Stimulated activated CD8-positive, alpha-beta memory T cell treated with anti-CD3 and anti-CD28 coated beads, Interleukin-7, amount 100 ng/mL, for 24 hours (primary cell): ENCODE measurements at places on chromosomes 3 and 15.

DNA sequence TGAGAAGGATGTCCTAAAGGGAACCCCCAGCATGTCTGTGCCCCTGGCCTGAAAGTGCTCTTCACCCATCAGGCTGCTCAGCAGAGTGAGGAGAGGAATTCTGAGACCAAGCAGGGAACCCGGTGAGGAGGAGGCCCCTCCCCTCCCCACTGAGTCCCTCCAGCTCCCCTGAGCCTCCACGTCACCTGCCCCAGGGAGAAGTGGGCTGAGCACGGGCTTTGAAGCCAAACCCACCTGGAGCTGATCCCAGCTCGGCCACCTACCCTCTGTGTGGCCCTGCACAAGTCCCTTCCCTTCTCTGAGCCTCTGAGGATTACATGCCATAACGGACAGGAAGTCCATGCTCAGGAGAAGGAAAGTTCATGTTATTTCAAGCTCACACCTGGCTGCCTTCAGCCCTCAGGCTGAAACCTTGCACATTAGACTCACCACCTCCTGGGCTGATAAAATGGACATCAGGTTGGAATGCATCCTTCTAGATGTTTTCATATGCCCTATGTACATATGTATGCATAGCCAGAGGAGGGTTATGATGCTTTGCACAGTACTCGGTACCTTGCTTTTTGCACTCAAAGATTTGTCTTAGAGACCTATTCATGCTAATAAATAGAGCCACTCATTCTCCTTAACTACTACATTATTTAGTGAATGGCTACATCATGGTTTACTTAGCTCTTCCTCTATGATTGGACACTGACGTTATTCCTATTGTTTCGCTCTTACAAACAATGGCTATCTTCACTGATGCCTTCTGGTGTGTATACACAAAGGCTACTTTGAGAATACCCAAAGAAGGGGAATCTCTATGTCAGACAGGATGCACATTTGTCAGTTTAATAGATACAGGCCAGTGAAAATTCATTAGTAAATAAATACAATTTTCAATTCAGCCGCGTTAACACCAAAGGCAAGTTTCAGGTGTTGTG, 31.6 kb upstream of the GATA2 start:
- no peak for DNase-seq

DNA sequence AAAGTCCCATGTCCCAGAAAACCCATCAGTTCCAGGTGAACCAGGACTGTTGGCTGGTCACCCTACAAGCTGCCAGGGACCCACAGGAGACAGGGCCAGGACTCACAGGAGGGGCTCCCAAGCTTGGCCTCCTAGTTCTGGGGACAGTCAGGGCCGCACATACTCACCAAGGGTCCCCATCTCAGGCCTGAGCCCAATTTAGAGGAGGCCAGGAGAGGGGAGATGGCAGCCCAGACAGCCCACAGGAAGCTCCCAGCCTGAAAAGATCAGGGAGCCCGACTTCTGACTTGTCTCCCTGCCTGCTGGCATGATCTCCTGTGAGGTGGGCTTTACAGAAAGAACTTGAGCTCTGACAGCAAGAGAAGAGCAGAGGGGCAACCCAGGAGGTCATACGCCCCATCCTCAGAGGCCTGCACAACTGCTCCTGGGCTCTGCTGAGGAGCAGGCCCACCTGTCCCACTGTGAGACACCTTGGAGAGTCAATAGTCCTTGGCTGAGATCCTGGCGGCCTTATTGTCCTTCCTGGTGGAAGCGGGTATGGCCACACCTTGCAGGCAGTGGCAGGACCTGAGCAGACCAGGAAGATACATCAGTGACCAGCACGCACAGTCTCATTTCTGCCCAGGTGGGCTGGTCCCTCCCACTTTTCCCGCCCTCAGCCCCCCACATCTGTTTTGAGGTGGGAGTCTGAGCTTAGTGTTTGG, 2.5 kb upstream of the ISLR start:
- DNase-seq, result no peak

DNA sequence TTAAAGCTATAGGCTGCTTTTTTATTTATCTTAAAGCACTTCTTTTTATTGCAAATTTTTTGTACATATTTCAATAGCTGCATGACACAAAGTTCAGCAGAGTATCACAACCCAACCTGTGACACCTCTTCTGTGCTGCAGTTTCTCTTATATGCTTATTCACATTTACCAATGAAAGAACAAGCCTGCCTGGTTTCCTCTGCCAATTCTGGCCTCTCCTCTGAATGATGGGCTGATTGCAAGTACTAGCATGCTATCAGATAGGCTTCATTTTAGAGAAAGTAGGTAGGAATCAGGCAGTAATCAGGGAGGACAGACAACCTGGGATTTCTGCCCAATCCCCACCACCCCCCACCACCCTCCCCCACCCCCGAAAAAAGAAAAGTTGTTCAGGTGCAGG, 26.6 kb downstream of the ACKR4 start:
- DNase-seq, result no peak

DNA sequence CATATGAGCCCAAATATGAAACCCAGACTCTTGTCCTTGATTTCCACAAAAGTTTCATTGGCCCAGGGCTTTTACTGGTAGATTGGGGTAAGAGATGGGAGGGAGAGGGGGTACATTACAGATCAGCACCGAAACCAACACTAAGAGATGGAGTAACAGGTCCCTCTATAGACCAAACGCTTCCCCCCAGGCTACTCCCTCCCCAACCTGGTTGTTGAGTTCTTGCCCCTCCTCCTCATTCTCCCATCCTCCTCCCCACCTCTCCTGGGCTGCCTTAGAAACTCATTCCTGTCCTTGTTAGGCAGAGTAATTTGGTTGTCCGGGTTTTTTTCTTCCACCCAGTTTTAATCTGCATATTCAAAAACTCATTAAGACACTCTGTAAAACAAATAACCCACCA, 74.1 kb downstream of the MESD start:
- no peak for DNase-seq

DNA sequence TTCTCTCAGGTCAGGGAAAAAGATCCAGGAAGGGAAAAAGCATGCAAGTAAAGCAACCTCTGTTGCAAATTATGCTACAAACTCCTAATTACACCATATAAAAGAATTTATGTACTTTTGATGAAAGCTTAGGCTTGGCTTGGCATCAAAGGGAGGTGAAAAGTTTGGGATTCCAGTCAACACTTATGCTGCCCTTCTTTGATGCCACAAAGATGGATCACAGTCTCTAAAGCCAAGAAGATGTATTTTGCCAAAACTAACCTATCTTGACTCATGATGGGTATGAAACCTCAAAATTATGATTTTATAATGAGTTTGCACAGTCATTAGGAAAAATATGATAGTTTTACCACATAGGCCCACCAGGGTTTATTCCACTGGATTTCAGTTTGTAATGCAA, 101.0 kb upstream of the CCDC80 start:
- DNase-seq, result no peak

DNA sequence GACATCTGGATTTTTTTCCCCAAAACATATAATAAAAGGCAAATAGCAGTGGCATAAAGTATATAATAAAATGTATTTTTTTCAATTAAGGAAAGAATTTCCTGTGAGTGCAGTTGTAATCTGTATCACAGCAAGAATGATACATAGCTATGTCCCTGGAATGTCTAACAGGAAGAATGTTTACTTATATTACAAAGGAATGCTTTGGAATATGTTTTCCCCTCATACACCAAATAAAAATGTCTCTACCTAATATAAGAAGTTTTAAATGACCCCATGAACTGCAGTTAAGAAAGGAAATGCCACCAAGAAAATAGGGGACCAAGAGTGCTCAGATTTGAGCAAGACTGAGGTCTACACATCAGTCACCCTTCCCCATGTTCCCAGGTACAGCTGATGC, 38.0 kb upstream of the ATP11B start:
- DNase-seq, result no peak

DNA sequence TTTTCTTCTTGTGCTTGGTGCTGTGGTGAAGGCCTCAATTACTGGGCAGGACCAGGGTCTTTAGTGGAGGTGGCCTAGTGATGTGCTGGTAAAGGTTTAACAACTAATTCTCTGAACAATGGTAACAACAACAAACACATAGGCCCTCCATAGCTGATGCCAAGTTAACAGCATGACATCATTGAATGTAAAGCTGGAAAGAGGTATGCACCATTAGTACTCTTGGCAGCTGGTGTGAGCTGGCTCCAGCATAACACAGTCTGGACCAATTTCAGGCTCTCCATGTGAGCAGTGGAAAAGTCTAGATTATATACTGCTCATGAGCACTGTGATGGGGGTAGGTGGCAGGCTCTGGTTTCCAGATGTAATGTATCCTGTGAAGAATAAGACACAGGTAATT, 61.8 kb downstream of the SLC7A14 start:
- DNase-seq, result no peak

DNA sequence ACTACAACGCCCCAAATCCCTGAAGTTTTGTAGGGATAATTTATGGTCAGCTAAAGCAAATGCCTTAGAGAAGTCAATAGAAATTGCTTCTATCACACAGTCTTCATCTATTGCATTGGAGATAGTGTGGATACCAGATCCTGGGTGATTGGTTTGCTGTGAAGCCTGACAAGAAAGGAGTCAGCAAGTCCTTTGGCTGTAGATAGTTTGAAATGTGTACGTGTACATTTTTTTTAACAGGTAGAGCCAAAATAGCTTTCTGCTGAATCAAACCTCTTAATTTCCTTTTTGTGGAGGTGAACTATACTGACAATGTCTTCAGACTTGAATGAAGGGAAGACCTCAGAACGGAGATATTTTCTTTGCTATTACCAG, 312.3 kb downstream of the ZBBX start:
- no peak for DNase-seq

DNA sequence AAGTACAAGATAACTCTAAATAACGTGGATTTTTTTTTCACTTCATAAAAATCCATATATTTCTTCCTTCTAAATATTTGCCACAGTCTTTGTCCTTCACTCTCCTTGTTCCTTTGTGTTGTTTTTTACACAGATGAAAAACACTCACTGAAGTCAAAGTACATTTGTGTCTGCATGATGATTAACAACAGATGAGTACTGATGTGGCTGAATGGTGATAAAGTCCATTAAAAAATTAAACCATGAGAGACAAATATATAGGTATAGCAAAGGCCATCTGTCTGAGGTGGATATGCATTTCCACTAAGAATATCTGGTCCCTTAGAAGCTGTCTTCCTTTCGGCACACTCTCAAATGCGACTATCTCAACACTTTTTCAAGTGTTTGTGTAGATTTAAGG, 317.5 kb upstream of the MCTP2 start:
- no peak for DNase-seq

DNA sequence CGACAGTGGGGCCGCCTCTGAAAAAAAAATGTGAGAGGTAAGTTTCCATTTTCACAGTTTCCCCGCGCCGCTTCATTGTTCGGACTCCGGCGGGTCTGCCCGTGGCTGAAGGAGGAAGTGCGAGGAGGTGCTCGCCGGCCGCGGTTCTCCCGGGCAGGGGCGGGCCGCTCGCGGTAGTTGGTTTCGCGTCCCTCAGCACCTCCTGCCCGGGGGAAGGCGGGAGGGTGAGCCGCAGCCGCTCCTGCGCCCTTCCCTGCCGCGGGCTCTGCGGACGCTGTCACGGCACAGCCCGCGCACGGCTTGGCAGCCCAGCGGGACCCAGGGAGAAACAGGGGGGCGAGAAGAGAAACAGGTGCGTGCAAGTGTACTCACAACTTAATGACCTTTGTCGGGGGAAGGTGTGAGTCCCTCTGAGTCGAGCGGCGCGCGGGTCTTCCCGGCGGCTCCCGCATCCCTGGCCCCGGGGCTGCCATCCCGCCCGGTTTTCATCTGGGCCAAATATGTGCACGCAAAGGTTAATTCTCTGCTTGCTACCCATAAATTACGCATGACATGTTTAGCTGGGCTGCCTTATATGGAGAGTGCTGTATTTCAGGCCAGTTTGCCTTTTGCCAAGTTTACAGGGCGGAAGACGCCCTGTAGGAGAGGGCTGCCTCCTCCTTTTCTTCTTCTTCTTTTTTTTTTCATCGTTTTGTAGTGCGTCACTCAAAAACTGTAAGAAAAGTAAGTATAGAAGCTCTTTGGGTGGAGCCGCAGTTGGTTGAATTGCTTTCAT, 514 bp downstream of the MBNL1 start:
- DNase-seq, result no peak

DNA sequence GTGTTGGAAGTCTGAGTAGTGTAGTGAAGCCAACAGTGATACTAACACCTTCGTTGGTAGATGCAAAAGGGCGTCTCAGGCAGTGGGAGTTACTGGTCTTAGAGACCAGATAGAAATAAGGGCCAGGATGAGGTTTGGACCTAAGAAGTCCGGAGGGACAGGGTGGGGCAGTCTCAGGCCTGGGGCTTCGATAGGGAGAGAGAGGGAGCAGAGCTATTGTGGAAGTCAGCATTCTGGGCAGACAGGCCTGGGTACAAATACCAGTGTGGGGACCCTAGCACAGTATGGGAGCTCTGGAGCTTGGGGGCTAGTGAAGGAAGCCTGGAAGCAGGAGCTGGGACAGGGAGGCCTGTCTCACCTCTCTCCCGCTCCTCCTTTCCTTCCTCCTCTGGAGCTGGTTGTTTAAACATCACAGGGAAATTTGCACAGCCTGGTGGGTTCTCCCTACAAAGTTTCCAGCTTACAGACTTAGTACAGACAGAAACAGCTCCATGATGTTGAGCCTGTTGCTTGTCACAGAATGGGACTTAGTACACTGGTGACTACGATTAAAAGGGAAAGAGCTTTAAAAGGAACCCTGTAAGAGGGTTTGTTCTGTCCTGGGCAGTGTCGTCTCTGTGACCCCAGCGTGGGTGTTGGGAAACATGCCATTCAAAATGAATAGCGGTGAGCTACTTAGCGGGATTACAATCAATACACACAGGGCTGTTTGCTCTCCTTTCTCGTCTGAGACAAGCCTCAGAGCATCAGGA, 76.4 kb upstream of the TNFAIP8L3 start:
- no peak for DNase-seq

GRCh38 chr3:119643528-119643927, 16.9 kb downstream of the POPDC2 start:
- DNase-seq, result no peak

DNA sequence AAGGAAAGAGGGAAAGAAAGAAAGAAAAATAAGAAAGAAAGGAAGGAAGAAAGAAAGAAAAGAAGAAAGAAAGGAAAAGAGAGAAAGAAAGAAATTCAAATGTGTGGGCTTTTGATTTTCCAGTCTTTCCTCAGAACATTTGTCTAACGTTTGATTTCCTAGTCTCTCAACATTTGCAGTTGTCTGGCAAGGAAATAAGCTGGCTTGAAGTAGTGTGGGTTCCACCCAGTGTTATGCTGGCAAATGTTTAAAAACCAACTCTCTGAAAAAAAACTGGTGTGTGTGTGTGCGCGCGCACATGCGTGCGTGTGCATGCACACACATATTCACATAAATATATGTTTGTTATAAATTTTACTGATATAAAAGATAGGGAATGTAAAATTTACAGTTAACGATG, 54.6 kb upstream of the C3orf49 start:
- no peak for DNase-seq

- DNase-seq, result no peak
Measured at GRCh38 chr3:12708584-12709192, 44.8 kb upstream of the RAF1 start.
